ENCODE measurements at places on chromosomes 13 and 19.

DNA sequence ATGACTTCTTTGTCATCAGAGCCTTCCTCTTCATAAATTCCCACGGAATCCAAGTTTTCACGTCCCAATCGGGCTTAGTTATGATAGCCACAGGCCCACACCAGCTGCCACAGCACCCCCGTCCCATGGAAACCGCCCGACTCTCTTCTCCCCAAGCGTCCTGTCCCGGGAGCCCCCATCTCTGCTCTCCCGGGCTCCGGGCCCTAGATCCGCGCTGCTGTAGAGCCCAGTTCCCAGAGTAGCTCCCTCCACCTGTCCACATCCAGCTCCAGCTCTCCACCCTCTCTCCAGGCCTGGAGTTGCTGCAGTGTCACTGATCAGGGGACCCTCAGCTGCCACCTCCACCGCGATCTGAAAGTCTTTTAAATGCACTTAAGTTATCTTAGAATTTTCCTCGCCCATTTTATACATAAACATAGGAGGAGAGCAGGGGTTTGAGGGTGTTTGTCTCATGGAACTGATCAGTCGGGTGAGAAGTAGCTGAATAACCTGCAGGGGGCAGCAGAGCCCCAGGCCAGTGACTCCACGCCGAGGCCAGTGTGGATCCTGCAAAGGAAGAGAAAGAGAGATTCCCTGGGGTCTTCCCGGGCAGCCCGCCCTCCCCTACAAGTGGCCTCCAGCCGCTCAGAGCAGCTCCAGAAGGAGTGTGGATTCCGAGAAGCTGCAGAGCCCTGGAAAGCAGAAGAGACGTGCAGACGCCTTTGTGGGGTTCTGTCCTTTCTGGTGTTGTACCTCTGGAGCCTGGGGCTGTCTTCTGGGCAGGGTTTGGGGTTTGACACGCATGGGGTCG is 1.1 kb upstream of the ZNF763 start:
- peak; percentile 47 for DNase-seq

DNA sequence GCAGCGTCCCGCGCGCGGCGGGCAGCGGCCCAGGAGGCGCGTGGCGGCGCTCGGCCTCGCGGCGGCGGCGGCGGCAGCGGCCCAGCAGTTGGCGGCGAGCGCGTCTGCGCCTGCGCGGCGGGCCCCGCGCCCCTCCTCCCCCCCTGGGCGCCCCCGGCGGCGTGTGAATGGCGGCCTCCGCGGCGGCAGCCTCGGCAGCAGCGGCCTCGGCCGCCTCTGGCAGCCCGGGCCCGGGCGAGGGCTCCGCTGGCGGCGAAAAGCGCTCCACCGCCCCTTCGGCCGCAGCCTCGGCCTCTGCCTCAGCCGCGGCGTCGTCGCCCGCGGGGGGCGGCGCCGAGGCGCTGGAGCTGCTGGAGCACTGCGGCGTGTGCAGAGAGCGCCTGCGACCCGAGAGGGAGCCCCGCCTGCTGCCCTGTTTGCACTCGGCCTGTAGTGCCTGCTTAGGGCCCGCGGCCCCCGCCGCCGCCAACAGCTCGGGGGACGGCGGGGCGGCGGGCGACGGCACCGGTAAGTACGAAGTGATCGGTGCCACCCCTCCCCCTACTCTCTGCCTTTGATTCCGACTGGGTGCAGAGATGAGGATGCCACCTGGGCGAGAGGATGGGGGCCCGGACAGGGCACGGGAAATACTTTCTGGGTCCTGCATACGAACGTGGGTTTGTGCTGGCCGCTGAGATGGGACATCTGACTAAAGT is 874 bp downstream of the TRIM28 start:
- DNase-seq = peak; percentile 48

DNA sequence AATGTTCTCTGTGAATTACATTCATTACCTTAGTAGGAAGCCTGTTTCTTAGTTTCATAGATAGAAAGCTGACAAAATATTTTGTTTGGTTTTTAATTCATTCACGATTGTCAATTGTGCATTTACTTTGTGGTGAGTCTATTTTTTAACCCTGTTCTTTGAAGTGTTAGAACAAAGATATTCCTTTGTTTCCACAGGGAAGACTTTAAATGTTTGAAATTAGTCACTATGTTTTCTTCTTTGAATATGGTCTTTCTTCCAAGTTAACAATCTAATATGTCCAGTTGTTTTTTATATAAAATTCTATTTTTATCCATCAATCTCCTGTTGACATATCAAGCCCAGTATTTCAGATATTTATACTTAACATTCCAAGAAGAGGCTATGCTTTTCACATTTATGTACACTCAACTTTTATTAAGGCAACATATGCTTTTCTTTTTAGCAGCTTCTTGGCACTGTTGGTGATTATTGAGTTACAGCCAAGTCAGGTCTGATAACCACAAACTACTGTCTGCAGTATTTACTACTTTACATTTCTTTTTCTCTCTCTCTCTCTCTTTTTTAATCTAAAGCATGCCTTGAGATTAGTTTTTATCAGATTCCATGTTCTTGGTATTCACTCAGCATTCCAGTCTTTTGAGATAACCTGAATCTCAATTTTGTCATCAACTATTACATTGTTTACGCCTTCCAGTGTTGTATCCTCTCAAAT is 812.8 kb upstream of the SLC10A2 start:
- no peak for DNase-seq

DNA sequence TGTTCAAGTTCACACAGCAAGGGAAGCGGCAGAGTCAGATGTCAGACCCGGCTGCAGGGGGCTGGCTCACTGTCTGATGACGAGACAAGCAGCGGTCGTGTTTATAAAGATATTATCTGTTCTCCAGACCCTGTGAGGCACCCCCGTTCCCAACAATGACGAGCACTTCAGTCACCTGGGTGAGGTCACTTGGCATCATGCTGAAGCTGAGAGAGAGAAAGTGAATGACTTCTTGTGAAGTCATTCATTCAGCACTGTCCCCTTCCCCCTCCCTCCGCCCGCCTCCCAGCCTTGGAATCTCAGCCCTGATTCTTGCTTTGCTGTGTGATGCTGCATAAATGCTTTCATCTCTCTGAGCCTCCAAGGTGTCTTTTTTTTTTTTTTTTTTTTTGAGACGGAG is 4.9 kb upstream of the LYPD3 start:
- no peak for DNase-seq

- no peak for DNase-seq
Observed at GRCh38 chr19:24057144-24057543, 29.8 kb upstream of the ZNF254 start.

DNA sequence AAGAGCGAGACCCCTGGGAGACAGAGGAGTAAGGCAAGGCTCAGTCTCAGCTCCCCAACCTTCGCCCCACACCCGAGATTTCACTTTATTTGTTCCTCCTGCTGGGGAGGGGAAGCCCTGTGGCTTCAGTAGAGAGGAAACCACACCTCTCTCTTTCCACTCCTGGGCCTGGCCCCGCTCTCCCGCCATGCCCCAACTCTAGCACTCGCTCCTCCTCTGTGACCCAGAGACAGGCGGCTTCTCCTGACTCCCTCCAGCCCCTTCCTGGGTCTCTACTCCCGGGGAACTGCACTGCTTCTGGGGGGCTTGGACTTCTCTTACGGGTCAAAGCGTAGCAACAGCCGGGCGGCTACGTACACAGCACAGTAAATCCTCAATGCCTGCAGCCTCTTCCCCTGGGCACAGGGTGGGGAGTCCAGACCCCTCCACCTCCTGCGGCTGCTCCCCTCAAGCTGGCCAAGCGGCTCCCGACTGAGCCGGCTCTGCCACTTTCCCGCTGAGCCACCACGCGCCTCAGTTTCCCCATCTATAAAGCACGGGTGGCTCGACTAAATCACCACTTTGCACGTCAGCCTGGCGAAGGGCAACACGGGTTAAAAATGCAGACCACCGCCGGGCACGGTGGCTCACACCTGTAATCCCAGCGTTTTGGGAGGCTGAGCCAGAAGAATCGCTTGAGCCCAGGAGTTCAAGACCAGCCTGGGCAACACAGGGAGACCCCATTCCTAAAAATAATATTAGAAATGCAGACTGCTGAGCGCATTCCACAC is 1.4 kb downstream of the RNF126 start:
- peak; percentile 37 for DNase-seq

- DNase-seq = no peak
Observed at GRCh38 chr13:76889254-76889653, 3.0 kb upstream of the KCTD12 start.

DNA sequence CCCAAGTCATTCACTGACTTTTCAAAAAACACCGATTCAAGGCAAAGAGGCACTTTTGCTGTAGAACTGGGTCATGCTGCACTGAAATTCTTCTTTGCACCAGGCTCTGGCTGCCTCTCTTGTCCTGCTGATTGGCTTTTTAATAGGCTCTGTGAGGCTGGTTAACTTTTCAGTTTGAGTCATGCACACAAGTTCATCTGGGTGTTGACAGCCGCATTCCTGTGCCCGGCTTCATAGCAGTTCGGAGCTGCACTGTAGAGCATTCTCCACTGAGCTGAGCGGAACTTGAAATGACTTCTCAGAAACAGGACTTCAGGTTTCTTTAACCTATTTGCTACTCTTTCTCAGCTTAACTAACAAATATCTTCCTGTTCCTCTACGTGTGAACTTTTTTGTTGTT is 978.3 kb downstream of the UQCRFS1 start:
- no peak for DNase-seq

GRCh38 chr19:30873691-30874090 is 475.5 kb downstream of the TSHZ3 start:
- no peak for DNase-seq

DNA sequence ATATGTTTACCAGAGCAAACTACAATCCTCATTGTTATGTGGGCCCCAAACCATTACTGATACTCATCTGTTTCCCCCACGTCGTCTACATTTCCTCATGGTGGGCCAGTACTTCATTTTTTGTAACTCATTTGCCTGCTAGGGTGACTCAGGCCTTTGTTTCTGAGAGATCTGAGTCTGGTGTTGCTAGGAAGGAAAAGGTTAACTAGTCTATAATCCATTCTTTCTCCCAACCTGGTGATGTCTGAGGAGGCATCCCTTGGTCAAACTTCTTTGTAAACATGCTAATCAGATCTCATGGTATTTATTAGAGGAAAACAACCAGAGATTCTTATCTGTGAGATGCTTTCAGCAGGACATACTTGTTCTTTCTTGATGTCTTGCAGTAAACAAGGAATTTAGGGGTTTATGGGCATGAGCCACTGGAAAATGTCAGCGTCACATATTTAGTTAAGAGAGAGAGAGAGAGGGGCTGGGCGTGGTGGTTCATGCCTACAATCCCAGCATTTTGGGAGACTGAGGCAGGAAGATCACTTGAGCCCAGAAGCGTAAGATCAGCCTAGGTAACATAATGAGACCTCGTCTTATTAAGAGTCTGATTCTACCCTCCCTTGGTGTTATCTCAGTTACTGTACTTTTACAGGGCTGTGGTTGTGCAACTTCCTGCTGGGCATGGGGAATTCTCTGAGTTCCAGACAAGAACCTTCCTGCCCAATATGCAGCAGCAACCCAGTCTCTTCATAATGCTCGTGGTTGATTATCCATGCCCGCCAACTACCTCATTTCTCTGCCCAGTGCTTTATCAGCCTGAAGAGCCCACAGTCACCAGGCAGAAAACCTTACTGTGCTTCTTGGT is 9.7 kb upstream of the DPRX start:
- DNase-seq = no peak

GRCh38 chr19:16301999-16302694 is 22.5 kb upstream of the KLF2 start:
- no peak for DNase-seq

DNA sequence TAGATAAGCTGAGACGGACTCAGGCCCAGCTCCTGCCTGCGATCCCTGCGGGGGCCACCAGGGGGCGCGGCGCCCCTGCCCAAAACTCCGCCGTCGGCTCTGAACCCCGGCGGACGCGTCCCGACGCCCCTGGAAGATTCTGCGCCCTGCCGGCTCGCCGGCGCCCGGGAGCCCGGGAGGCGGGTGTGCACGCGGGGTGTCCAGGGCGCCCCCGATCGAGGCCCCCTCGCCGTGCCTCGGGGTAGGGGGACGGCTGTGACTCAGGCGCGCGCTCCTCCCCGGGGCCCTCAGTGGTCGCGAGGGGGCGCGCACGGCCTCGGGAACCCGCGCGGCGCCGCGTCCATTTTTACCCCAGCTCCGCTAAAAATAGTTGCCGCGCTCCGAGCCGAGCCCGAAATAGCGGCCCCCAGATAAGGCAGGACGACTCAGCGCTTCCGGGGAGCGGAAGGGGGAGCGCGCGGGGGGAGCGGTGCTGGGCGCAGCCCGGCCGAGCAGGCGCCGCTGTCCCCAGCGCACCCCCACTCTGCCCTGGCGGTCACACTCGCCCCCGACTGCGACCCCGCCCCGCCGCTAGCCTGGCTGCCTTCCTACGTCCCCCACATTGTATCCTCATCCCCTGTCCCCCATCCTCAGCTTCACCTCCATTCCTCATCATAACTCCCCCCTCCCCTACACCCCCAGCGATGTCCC is 16.0 kb upstream of the ERCC1 start:
- peak; percentile 77 for DNase-seq

DNA sequence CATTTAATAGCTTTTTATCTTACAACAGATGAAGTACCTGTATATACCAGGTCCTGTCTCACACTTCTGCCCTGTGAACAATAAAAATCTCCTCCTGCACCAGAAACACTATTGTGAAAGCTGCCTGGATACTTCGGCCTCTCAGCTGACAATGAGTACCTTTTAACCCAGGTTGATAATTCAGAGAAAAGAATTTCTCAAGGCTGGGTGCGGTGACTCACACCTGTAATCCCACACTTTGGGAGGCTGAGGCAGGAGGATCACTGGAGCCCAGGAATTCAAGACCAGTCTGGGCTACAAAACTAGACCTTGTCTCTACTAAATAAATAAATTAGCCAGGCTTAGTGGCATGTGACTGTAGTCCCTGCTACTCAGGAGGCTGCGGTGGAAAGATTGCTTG is 65.3 kb upstream of the TM9SF2 start:
- no peak for DNase-seq

- no peak for DNase-seq
Observed at GRCh38 chr13:75452564-75452963, 29.4 kb downstream of the TBC1D4 start.

- no peak for DNase-seq
Observed at GRCh38 chr19:7970716-7971448, 27.4 kb upstream of the TIMM44 start.

DNA sequence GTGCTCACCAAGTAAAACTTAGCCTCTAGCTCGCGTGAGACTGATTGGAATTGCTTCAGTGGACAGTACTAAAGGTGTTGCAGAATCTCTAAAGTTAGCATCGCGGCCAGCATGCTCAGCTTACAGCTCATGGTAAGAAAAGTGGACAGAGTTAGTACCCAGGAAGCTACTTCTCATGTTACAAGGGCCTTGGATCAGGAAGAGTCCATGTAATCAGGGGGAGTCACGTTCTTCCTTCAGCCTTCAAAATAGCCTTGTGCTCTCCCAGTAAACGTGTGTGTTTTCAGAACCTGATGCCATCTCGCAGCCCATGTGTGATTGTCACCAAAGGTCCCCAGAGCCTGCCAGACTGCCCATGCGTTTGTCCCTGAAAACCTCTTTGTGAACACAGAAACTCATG is 195.8 kb upstream of the RNF113B start:
- no peak for DNase-seq

- no peak for DNase-seq
Observed at GRCh38 chr19:5181329-5181728, 159.3 kb downstream of the PTPRS start.

- no peak for DNase-seq
Observed at GRCh38 chr19:19652482-19653295, 9.2 kb upstream of the GMIP start.
